IPS DF 6.9 (cell line): ENCODE measurements at places on chromosomes 2 and 18.
A peak's percentile ranks its signal among the peaks of the same experiment; 100 is the strongest.

GRCh38 chr18:67980241-67980640 is 463.7 kb upstream of the DSEL start:
- DNase-seq, result no peak

DNA sequence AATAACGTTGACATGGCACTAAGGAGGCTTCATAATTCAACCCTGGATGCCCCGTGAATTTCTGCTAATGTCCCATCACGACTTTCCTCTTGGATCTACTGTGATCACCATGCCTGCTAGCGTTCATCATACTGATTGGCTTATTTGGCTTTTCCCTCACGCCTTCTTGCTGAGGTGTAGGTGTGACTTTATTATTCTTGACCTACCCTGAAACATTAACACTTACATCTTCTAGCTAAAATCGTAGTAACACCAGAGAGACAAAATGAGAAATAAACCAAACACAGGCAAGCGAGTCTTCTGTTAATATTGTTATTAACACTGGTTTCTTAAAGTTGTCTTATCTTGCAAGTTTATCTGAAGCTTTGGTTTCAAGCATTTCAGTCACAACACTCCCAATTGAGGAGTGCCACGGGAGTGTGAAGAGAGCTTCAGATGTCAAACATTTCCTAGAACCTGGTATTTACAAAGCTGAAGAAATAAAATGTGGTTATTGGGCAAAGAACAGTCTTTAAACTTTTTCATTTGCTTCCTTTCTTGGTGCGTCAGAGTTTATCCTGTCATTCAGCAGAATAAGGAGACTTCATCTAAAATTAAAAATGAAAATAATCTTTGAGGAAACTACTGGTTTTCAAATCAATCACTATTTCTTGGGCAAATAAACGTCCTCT is 15.4 kb upstream of the STAT1 start:
- DNase-seq, result no peak

GRCh38 chr2:120855855-120856405 is 120.3 kb downstream of the GLI2 start:
- DNase-seq, result no peak

GRCh38 chr18:22470248-22471235 is 52.8 kb upstream of the CTAGE1 start:
- no peak for DNase-seq

- DNase-seq, result no peak
These were observed 73.1 kb downstream of the MYCN start for GRCh38 chr2:16013359-16013911.

GRCh38 chr2:70561893-70562292 is 8.3 kb upstream of the TGFA start:
- no peak for DNase-seq

DNA sequence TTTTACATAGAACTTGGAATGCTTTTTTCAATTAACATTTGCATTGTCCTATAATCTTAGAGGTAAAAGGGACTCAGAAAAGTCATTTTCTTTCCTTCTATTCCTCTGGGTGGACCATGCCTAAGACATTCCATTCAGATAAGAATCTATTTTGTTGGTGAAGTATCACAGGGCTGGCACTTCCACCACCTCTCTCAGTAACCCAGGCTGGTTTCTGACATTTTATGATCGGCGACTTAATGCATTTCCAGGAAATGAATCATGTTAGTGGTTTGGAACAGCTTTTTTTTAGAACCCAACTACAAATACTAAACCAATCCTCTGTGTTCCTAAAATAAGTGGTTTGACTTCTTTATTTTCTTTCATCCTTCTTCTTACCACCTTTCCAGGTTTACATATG is 27.0 kb downstream of the GAD1 start:
- DNase-seq, result no peak

GRCh38 chr2:36525245-36525644 is 72.7 kb downstream of the FEZ2 start:
- no peak for DNase-seq

DNA sequence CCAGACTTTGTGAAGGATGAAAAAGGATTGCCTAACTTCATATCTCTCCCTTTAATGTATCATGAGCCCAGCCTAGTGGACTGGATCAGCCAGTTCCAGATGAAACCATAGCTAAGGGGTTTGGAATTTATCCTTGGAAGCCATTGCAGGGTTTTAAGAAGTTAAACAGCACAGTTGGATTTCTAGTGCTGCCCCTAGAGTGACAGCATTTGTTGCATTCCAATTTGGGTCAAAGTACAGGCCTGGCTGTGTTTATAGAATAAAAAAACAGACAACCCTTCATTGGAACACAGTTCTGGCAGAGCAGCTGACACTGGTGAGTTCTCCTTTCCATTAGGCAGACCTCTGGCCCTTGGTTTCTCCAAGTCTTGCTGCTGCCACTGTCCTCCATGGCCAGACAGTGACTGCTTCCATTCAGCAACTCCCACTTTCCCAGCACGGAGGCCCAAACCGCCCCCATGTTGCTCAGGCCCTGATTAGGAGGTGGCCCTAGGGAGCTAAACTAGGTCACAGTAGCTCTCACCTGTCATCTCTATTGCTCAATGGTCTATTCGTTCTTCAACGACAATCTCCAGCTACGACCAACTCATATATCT is 8.0 kb downstream of the GPR39 start:
- no peak for DNase-seq

DNA sequence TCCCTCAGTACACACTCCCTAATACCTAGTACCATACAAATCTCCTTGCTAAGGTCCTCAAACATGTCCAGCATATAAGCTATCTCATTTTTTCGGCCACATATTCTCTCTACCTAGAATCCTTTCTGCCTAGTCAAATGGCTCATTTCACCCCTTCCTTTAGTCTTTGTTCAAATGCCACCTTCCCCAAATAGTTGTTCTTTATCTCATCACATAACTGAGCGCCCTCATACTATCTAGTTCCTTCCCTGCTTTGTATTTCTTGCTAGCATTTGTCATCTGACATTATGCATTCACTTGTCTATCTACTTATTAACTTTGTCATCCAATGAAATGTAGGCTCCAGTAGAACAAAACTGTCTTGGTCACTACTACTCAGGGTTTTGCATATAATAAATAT is 35.5 kb downstream of the RPRD1A start:
- no peak for DNase-seq

DNA sequence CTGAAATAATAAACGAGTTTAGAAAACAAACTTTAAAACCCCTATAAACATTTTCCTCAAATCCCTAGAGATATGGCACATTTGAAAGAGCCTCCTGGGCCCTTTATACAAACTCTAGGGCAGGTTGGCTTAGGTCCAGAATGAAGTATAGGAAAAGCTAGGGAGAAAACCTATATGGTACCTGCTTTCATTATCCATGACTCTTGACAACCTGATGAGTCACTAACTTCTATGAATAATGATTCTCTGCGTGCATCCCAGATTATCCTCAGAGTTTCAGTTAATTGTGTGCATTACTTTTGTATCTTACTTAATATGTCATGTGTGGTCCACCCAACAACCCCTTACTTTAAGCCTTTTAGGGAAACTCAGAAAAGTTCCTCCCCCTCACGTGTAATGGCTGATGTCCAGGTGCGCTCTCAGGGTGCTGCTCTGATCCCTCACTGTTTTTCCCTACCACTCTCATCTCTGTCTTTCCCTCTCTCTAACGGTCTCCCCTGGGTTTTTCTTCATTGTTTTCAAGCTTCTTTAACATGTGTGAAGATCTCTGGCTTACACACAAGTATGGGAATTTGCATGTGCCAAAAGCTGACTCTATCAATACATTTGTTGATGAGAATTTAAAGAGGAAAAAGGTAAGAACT is 78.5 kb downstream of the LRP1B start:
- no peak for DNase-seq

DNA sequence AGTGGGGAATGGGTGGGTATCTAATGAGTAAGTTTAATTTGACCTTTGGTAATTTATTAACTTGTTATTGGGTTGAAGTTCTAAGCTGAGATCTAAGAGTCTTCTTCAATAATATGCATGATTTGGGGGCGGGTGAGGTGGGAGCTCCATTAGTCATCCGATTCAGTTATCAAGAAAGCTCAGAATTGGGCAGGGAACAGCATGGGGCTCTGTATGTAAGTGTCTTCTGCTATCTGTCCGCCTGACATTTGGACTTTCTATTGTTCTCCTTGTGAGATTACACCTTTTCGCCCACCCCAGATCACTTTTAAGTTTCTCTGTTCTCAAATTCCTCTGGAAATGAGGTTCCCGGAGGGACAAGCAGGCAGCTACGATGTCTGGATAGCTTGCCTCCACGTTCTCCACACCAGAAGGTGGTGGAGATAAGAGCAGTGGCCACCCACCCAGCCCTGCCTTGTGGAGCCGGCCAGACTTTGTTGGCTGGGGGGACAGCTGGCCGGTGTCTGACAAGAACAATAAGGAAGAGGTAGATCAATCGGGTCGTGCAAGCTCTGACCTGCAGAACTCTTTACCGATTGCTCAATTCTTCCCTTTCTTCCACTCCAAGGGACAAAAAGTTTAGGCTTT is 75.5 kb upstream of the GATA6 start:
- no peak for DNase-seq

GRCh38 chr18:62729487-62730386 is 14.4 kb downstream of the PHLPP1 start:
- DNase-seq, result no peak

- no peak for DNase-seq
These were observed 27.5 kb downstream of the MYO7B start for GRCh38 chr2:127562936-127563335.

DNA sequence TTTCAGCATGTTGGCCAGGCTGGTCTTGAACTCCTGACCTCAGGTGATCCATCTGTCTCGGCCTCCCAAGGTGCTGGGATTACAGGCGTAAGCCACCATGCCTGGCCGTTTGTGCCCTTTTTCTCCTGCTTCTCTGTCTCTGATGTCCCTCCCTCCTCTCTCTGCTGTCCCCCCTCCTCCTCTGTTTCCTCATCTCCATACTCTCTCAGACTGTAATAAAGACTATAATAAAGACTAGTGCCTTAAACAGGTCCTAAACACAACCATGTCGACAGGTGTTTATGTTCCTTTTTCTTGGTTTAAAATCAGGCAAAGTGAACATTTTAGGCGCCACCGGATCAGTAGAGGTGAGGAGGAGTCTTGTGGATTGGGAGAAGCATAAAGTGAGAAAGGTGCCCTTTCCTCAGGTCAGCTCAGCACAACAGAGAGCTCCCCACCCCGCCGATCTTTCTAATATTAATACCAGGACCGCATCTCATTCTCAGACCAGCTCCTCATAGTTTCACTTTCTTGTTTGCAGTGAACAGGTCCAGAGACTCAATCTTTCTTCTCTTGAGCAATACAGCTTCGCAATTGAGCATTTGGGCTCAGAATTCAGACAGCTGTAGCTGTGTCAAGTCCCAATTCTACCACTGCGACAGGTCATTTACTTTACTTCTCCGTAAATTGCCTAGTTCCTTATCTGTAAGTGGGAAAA is 23.7 kb downstream of the TIMM21 start:
- DNase-seq, result no peak

- DNase-seq, result peak; percentile 16
These were observed 83.3 kb downstream of the PIEZO2 start for GRCh38 chr18:11066038-11066437.

GRCh38 chr2:168246072-168246482 is 1.3 kb downstream of the STK39 start:
- DNase-seq, result no peak

DNA sequence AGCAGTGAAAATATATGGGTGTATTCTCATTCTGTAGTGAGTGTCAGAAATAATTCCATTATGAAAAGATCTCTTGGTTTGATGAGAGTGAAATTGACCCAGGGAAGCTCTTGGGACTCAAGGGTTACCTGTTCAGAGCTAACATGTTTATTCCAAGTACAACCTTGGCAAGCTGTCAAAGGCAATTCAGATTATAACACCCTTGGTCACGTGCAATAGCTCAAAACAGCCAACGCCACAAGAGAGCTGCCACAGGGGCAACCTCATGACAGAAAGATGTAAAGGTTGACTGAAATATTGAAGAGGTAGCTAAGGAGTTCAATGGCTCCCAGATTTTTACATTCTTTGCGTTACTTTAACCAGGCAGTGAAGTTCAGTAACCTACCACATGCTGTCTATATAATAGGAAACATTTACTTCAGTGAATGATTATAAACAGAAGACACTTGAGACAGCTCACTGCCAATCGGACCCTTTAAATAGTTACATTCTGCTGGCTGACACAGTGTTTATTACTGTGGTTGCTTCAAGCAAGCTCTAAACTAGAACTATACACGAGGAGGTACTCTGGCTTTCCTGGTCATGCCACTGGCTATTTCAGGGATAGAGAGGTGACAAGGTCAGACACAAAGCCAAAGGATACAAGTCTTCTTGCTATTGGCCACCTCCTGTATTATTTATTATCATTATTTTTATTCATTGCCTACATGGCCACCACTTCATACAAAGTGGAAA is 187.3 kb downstream of the PID1 start:
- no peak for DNase-seq

DNA sequence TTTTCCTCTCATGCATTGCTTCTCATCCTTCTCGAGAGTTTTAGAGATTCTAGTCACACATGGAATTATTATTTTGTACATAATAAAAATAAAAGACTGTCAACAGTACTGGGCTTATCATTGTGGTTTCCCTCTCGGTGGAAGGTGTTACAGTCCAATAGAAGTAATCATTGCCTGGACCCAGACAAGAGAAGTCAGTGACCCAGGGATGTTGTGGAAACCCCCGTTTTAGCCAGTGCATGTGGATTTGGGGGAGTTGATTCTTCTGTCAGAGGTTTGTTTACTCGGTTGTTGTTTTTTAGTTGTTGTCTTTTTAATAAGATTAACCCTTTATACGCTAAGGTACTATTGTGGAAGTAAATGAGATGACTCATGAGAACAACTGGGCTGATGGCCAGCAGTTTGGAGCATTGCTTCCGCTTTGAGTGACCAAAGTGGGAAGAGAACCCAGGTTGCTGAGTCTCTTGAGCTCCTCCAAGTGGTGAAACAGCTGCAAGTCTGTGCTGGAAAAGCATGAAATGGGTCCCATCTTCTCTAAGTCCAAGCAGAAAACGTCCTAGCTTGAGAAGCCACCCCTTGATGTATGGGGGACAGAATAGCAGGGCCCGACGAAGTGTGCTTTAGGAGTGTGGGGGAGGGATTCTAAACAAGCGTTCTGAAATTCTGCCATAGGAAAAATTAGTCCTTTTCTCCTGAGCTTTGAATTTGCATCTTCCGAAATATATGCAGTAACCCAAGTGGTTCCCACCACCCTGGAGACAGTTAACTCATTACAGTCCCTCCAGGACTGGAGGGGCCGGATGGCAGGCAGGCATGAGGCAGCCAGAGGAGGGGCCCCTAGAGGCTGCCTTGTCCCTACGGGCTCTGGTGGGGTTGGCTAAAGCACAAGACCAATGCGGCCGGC is 61.8 kb upstream of the GPR45 start:
- DNase-seq, result no peak

GRCh38 chr2:73013936-73014335 is 57.6 kb downstream of the SFXN5 start:
- no peak for DNase-seq

- no peak for DNase-seq
These were observed 37.0 kb downstream of the CTIF start for GRCh38 chr18:48575658-48576456.

DNA sequence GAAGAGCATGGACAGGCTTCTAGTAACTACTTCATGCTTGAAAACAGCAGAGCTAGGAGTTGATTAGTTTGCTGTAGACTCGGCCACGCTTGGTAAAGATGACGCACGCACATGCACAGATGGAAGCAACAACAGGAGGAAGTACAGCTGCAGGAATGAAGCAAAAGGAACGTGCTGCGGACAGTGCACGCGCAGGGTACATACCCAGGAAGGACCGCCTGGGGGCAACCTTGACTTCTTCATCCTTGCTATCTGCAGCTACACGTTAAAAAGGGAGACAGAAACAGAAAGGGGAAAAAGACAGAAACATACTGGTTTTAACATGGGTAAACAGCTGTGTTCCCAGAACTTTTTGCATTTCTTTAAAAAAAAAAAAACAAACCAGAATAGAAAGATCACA is 17.7 kb downstream of the SLC66A2 start:
- DNase-seq, result no peak
